ENCODE measurements at places on chromosomes 1 and 21. TPM values are rescaled to one million over a fixed set of nuclear protein-coding genes. Genes with fewer than 3 reads are reported as not detected.
A peak's percentile ranks its signal among the peaks of the same experiment; 100 is the strongest.

The TMPRSS2 gene
- 0.17 TPM for total RNA-seq

DNA sequence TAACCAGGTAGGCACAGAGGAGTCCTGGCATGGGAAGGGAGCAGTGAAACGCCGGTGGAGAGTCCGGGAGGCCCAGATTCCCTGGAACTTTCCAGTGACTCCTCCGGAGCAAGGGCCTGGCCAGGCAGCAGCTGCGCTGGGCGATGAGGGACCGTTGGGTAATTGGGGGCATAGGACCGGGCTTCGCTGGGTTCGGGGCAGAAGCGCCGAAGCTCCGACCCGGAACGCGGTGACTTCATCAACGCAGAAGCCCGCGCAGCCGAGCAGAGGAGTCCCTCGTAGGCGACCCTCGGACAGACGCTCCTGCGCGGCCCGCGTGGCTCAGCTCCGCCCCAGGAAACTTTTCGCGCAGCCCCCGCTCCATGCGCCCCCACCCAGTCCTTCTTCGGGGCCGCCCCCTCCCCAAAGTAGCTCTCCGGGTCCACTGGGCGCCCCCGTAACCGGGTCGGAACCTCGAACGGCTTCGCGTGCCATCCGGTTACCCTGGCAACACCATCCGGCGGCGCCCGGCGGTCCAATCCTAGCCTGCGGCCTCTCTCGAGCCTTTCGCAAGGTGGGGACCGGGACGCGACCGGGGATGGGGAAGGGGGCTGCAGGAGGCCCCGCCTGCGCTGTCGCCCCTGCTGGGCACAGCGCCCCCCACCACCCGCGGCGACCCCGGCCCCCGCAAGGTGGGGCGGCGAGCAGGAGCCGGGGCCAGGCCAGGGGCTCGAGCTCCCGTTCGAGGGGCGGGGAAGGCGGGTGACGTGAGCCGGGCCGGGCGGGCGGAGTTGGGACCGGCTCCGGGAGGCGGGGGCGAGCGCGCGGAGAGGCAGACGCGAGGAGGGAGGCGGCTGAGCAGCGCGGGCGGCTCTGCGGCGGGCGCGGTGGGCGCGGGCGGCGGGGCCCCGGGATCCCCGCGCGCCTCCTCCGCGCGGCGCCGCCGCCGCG is at the start of gene AJAP1:
AJAP1 (plus strand) TSS at position 814 of the 930 bp plus-strand sequence. CDS start 817 bp downstream, outside the sequence.
- no peak for DNase-seq
- H3K27ac ChIP-seq = no peak within 1 kb of the TSS
- H3K27me3 ChIP-seq = no peaks in the 10 kb centered on the region
- no peaks in the 10 kb centered on the region for H3K4me1 ChIP-seq
- H3K36me3 ChIP-seq = no peaks in the 10 kb centered on the region

The ZNF670 gene
- 3.0 TPM for total RNA-seq

The MYBPH gene
- total RNA-seq = 0.17 TPM

DNA sequence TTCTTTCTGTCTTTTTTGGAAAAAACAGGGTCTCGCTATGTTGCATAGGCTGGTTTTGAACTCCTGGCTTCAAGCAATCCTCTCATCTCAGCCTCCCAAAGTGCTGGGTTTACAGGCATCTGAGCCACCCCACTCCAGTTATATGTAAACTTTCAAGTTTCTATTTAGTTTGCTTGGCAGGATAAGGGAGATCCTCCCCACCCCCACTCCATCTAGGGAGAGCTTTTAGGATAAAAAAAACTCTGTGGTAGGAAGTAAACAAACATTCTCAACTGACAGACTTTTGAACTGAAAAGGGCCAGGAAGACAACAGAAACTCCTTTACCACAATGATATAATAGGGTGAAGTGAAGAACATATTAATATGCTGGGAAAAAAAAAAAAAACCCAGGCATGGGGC is 41.0 kb upstream of the ZNF326 start:
- no peaks in the 10 kb centered on the region for H3K36me3 ChIP-seq
- H3K4me1 ChIP-seq = peaks cover 15% of the 10 kb centered on the region

DNA sequence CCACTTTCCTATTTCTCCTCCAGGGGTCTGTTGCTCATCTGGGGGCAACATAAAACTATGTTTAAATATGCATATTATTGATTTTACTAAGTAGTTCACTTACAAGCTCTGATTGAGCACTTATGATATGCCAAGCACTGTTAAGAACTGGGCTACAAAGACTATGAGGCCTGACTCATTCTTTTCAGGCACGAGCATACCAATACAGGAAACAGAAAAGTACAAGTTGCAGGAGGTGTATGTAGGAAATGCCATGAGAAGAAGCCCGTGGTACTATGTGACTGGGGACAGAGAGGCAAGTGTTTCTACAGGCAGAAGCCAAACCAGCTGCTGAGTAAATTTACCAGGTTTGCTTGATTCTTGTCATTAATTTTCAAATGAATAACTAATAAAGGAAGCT is 120.4 kb upstream of the PTGFR start:
- peak; percentile 72 for DNase-seq
- H3K36me3 ChIP-seq = no peaks in the 10 kb centered on the region
- no peaks in the 10 kb centered on the region for H3K4me1 ChIP-seq
- H3K4me3 ChIP-seq = no peak overlapping the region
